ENCODE measurements at places on chromosomes 12 and 14. TPM values are rescaled to one million over a fixed set of nuclear protein-coding genes. Genes with fewer than 3 reads are reported as not detected.

The CATSPERB gene
- not detected for total RNA-seq

The KRT82 gene
- not detected for total RNA-seq

The RNASE3 gene
- total RNA-seq = not detected

The TTC7B gene
- 17.6 TPM for total RNA-seq

The PLEK2 gene
- 17.4 TPM for total RNA-seq

The RFLNA gene
- not detected for total RNA-seq

The MLH3 gene
- 19.6 TPM for total RNA-seq

The PZP gene
- total RNA-seq = not detected

The B4GALNT3 gene
- total RNA-seq = 0.54 TPM

The ADCY4 gene
- total RNA-seq = not detected

The MAPKAPK5 gene
- total RNA-seq = 59.2 TPM

The SIX6 gene
- not detected for total RNA-seq

The BEGAIN gene
- total RNA-seq = 6.5 TPM

The CDC42BPB gene
- total RNA-seq = 96.9 TPM

The NANOG gene
- total RNA-seq = not detected

The CCDC196 gene
- not detected for total RNA-seq

The PLA2G1B gene
- total RNA-seq = not detected

The BCL11B gene
- total RNA-seq = 0.27 TPM

The KLRB1 gene
- total RNA-seq = not detected

The PCED1B gene
- 13.8 TPM for total RNA-seq

The LIN7A gene
- 0.35 TPM for total RNA-seq

The SLC7A8 gene
- 1.9 TPM for total RNA-seq

The ST8SIA1 gene
- not detected for total RNA-seq

The TAS2R46 gene
- total RNA-seq = not detected

The CARMIL3 gene
- 0.48 TPM for total RNA-seq
